ENCODE measurements at places on chromosomes 7 and 10.

GRCh38 chr10:61779276-61779675 is 116.5 kb downstream of the CABCOCO1 start:
- no peak for DNase-seq

DNA sequence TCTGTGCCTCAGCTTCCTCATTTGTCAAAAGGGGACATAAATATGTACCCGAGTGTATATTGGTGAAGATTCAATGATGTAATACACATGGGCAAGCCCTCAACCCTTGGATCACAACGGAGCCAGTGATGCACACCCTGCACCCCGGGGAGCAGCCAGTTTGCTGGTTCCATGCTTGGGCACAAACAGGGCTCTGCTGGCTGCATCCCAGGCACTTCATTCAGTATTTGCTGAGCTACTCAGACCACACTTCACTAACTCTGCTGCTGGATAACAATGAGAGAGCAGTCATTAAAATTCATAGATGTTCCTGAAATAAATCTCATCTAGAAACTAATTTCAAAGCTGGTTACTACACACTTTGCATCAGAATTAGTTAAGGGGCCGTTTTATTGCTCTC is 72.0 kb downstream of the SCRN1 start:
- no peak for DNase-seq

DNA sequence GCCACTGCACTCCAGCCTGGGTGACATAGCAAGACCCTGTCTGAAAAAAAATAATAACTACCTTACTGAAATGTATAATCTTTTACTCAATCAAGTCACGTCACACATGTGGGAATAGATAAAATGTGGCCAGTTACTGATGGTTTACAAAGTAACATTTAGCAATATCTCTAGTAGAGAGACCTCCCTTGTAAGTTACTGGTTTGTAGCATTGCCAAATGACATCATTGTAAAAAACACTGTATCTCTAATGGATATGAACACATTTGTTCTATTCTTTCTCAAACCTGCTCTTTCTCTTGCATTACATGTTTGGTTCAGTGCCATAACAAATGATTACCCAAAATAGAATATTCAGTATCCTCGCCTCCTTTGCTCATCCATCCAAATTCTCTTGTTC is 18.8 kb downstream of the TET1 start:
- DNase-seq, result no peak

DNA sequence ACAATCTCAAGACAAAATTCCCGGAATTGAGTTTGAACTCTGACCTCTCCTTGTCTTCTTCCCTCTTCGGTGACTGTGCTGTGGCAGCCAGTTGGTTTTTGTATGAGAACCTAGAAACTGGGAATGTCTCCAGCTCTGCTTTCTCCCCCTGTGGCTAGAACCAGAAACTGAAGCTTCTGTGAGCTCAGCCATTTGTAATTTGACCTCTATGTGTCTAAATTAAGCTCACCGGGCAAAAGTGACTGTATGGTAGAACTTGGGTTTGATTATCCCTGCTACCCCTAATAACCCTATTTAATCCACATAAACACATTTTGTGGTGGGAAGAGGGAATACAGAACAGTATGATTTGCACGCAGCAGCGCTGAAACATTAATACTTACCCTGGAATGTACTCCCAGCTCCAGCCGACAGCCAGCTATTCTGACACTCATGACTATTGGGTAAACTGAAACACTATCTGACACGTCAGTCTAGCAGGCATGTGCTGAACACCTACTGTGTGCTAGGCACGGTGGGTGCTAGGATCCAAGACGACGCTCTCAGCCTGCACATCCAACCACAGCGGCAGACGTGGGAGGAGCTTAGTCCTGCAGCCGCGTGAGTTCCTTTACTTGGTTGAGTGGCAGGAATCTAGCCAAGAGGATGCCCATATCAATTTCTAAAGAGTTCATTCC is 324.8 kb downstream of the SFMBT2 start:
- DNase-seq, result no peak

GRCh38 chr10:34046506-34047034 is 712.1 kb upstream of the NRP1 start:
- DNase-seq, result no peak

GRCh38 chr7:162632-163297 is 29.6 kb upstream of the FAM20C start:
- no peak for DNase-seq

DNA sequence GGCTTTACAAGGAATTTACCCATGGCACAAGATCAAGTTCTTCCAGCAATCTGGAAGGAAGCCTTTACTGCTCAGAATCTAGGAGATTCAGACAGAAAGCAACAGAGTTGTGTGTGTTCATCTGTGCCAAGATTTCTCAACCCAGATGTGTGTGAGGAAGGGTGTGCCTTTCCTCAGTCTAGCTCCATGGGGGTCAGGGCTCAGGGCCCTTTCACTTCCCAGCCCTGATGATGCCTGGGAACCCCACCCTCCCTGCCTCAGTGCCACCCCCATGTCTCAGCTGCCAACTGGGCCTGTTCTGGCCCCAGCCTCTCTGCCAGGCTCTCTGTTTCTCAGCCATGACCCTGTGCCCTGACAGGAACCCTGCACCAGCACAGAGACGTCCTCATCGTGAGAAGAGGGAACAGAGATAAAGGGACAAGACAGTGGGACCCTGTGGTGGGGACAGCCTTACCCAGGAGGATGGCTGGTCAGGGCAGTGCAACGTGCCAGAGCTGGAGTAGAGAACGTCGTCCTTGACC is 102.0 kb downstream of the VIPR2 start:
- no peak for DNase-seq

- no peak for DNase-seq
These were observed 344.2 kb upstream of the ADARB2 start for GRCh38 chr10:2081501-2081900.

- DNase-seq, result no peak
These were observed 45.2 kb upstream of the TMEM213 start for GRCh38 chr7:138752518-138753149.

- no peak for DNase-seq
These were observed 119.3 kb upstream of the SEMA3D start for GRCh38 chr7:85306115-85306514.

DNA sequence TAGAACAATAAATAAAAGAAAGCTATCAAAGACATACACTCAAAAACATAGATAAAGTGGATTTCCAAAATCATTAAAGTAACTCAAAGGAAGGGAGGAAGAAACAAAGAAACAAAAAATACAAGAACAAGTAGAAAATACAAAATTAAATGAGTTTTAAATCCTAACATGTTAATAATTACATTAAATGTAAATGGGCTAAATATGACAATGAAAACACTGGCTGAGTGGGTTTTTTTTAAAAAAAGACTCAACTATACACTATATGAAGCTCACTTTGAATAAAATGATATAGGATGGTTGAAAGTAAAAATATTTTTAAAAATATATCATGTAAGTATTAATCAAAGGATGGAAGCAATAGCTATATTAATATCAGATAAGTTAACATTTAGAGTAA is 371.4 kb downstream of the PTPRN2 start:
- DNase-seq, result no peak

GRCh38 chr10:124626759-124627380 is 117.3 kb downstream of the FAM53B start:
- no peak for DNase-seq

- no peak for DNase-seq
These were observed 63.5 kb downstream of the GRK5 start for GRCh38 chr10:119270762-119271366.

- no peak for DNase-seq
These were observed 370.5 kb downstream of the MDFIC start for GRCh38 chr7:115292381-115292780.

GRCh38 chr10:43385412-43386004 is 14.1 kb downstream of the FXYD4 start:
- no peak for DNase-seq

DNA sequence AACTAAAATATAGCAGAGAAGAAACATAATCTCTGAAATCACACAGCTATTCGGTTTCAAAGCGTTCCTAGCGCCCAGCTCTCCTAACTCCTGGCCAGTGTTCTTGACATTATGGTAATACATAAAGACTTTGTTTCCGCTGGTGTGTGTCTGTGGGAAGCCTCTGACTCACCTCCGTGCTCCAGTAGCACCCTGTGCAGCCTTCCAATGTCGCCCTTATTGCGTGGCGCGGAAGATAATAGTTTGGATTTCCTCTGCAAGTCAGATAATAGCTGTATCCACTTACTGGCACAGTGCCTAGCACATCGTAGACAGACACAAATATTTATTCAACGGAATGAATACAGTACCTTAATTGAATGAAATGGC is 570 bp downstream of the BMS1 start:
- no peak for DNase-seq

GRCh38 chr7:69622960-69623359 is 24.7 kb downstream of the AUTS2 start:
- no peak for DNase-seq

- no peak for DNase-seq
These were observed 148.9 kb upstream of the SMIM30 start for GRCh38 chr7:113267271-113267670.

DNA sequence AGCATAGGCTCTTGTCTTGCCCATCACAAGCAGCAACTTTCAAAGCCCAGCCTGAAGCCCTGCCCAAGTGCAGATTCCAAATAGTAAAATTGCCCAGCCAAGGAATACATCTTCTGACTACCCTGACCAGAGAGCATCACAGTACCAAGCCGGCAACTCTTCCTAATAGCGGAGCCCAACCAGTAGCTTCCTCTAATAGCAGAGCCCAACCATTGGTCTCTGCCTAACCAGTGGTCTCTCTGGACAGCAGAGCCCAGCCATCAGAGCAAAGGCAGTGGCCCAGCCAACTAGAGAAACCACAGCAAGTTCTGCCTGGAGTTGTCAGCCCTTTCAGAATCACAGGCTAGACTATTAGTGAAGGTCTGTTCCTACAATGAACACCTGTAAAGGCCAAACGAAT is 285.6 kb downstream of the HGF start:
- DNase-seq, result peak; percentile 19

DNA sequence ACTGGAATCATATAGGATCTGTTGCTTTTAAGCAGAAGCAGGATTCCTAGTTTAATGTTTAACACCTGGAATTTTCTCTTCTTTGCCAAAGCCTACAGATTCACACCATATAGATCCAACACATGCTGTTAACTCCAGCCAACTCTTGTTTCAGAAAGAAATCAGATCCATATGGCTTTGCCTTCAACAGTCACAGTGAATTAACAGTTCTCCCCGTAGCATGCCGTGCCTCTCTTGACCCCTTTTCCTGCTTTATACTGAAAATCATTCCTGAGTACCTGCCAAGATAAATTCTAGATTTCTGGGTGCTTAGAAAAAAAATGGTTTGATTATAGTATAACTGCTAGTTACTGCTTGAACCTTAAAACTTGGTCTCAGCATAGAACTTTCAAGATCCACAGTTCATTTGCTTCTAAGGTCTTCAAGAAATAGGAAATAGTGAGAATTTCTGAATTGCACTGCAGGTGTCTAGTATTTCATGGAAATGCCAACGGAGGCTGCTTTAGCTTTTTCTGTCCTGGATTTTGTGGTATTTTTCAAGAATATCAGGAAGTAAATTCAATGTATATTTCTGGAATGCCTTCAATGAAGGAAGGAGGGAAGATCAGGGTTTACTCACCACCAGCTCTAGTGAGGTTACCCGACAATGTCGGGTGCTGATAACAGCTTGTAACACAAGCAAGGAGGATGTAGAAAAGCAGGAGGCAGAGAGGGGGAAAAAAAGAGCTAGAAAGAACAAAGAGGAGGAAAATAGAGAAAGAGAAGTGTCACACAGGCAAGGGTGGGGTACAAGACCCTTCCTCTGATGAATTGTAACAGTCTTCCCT is 6.6 kb downstream of the AASS start:
- DNase-seq, result no peak

DNA sequence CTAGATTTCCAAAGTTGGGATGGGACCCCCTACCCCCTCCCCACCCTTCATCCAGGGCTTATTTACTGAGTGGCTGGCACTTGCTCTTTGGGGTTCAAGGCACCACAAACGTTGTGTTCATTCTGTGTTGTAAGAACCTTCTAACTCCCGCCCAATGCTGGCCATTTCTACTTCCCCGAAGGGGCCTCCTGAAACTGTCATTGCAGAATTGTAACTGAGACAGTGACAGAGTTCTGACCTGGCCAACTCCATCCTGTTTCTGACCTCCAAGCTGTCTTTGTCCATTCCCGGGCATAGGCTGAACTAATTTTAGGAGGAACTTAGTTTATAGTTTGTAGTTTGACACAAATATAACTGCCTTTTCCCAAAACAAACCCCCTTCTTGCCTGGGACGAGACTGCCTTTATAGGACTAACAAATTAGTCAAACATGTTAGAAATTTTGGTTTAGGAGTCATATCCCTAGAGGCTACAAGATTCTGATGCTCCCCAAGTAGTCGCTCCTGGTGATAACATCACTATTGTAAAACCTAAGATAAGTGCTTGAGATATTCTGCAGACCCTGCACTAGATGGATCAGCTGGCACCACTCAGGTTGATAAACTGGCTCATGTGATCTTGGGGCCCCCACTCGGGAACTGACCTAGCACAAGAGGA is 34.8 kb upstream of the ZMIZ2 start:
- DNase-seq, result no peak

DNA sequence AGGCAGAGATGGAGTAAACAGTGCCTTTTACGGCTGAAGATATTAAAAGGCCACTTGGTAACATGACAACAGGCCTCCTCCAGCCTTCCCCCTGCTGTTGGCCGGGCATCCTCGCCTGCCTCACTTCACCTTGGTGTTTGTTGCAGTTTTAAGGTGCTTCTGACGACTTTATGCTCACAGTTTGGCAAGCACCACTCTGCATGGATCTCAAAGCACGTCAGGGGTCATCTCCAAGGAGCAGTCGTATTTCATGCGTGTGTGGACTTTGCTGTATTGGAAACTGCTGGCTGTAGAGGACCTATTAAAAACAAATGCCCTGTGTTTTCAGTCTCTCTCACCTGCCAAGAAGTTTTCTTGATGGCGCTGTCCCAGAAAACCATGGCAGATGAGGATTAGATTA is 483.1 kb downstream of the RPS24 start:
- DNase-seq, result no peak

DNA sequence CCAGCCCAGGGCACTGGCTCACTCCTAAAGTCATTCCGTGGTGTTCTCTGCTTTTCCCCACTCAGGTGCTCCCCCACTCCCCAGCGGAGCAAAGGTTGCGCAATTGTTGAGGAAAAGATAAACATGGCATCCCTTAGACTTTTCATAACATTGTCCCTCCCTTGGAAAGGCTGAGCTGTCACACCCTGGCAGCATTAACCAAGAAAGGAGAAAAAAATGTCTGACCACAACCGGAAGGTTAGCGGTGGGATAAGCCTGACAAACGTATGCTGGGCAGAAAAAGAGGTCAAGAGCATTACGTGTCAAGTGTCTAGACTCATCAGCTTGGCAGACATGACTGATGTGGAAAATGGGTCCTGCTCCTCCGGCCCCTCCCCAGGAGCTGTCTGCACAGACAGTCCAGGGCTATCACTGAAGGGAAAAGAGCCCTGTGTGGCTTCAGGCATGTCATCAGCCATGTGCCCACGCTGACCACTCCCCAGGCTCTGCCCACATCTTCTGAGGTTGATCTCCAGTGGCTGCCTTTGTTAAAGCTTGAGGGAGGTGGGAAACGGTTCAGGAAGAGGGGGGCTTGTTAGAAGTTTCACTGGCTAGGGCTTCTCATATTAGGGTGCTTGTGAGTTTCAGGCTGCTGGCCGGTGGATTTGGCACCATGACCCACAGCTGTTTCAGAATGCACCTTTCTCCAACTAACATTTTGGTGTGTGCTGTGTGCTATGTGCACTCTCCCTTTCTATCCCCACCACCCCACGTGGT is 30.1 kb downstream of the BTBD16 start:
- no peak for DNase-seq
